HFFc6 (cell line): ENCODE measurements at places on chromosomes 11 and 22. TPM values are rescaled to one million over a fixed set of nuclear protein-coding genes. Genes with fewer than 3 reads are reported as not detected.
A peak's percentile ranks its signal among the peaks of the same experiment; 100 is the strongest.

The MN1 gene
- 0.07 to 0.15 TPM (median 0.14 TPM) in 3 replicates for total RNA-seq

The CYP2D6 gene
- 0.12 to 0.39 TPM in 2 of 3 replicates, not detected in the other for total RNA-seq

The GTSE1 gene
- total RNA-seq: 11.5 and 28.6 TPM in 2 replicates

The APOBEC3F gene
- total RNA-seq: 6.5 to 9.4 TPM (median 8.5 TPM) in 3 replicates

The KCNQ1OT1 gene
- total RNA-seq: 0.43 to 0.82 TPM (median 0.46 TPM) in 3 replicates

The CELSR1 gene
- 6.8 to 7.8 TPM (median 7.6 TPM) in 3 replicates for total RNA-seq

DNA sequence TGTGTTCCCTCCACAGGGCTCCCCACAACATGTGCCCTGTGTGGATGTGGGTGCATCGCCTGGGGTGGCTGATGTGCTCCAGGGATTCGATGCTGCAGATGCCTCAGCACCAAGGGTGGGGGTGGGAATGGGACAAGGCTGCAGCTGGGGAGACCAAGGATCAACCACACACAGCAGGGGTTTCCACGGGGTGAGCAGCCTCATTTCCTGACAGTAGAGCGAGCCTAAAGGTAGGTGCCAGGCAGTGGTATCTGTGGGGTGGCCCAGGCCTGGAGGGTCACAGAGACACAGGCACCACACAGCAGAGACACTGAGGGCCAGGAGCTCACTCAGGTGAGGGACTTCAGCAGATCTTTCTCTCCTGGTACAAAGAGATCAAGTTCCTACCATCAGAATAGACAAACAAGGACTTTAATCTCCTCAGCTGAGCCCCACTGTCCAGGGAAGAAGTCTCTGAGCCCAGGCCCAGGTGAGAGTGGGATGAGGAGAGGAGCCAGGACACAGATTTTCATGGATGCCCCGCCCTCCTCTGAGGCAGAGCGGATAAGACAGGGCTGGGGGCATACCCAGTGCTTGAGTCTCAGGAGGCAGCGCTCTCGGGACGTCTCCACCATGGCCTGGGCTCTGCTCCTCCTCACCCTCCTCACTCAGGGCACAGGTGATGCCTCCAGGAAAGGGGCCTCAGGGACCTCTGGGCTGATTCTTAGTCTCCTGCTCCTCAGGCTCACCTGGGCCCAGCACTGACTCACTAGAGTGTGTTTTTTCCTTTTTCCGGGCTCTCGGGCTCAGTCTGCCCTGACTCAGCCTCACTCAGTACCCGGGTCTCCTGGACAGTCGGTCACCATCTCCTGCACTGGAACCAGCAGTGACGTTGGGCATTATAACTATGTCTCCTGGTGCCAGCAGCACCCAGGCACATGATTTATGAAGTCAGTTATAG lies 19.7 kb downstream of the GGTLC2 start:
- DNase-seq: no peak

- no peak for DNase-seq
Measured at GRCh38 chr22:19772673-19773469, 12.3 kb downstream of the TBX1 start.

DNA sequence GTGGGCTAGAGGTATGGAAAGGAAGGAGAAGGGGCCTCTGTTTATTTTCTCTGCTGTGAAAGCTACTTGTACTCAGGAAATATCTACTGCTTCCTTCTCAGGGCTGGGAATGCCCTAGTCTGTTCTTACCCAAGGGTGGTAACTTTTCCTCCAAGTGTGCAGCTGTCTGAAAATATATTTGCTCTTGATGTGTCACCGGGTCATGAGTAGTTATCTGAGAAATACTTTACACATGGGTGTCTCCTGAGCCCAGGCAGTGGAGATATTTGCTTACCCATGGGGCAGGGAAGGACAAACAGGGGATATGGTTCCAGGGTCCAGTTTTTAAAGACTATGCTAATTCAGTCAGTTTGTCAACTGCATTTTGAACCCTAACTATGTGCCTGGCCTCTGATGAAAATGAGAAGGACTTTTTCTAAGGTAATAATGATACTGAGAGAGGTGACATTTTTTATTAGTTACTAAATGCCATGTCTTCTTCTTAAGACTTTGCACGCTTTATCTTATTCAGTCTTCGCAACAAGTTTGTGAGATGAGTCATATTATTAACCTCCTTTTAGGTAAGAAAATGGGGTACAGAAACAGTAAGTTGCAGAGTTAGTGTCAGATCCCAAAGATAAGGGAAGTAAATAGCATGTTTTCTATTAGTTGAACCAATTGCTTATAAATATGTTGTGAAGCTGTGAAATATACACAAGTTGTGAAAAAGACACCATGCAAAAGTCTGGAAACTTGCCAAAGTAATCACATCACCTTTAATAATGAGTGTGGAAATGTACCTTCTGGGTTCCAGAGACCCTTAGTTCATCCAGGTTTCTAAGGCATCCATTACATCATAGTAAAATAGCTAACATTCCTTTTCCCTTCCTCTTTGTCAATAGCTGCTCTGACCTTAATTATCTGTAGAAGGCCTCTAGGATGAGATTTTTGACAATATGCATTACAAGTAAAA lies 22.9 kb downstream of the SYTL2 start:
- no peak for DNase-seq

- no peak for DNase-seq
Measured at GRCh38 chr22:21697021-21697771, 31.4 kb downstream of the PPIL2 start.

DNA sequence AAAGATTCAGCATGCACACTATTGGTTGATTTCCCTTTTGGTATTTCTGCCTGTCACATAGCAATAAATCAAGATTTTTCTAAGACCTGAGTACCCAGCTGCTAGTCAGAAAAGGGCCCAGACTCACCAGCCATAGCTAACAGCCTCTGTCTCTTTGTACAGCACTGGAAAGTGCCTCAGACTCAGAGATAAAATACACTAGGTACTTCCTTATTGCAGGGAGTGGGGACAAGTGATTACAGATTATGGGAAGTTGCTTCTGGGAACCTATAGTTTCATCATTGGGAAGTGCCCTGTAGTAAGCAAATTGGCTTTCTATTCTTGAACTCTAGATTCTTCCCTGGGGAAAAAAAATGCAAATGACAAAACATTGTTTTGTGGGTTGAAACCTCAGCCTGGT lies at the start of gene CASP5:
Gene CASP5 (minus strand): TSS at position 166 of the 400 bp plus-strand sequence. CDS start 32 bp downstream, at position 134.
- no peak for DNase-seq

DNA sequence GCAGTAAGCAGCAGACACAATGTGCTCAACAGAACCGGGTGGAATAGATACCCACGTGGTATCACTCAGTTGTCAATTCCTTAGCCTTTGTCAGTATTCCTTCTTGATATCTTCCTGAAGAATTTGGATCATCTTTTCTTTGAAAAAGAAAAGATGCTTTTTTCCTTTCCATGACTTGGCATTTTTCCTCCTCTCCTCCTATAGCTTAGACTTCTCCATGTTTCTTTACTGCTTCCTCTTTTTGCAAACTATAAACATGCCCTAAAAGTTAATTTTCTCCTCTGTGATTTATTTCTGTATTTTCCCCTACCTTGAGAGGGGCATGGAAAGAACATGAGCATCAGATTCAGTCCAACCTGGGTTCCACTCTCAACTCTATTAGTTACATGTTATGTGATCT lies 11.7 kb downstream of the CBLIF start:
- DNase-seq: no peak

- no peak for DNase-seq
Measured at GRCh38 chr22:48367731-48368130, 1459.9 kb downstream of the BRD1 start.

GRCh38 chr22:49481659-49482399 lies 345.8 kb downstream of the BRD1 start:
- DNase-seq: no peak

- no peak for DNase-seq
Measured at GRCh38 chr11:10758957-10759356, 7.9 kb downstream of the CTR9 start.

GRCh38 chr11:123034597-123034996 lies 27.3 kb downstream of the HSPA8 start:
- DNase-seq: no peak

GRCh38 chr11:73551677-73552076 lies 46.2 kb downstream of the FAM168A start:
- DNase-seq: no peak

DNA sequence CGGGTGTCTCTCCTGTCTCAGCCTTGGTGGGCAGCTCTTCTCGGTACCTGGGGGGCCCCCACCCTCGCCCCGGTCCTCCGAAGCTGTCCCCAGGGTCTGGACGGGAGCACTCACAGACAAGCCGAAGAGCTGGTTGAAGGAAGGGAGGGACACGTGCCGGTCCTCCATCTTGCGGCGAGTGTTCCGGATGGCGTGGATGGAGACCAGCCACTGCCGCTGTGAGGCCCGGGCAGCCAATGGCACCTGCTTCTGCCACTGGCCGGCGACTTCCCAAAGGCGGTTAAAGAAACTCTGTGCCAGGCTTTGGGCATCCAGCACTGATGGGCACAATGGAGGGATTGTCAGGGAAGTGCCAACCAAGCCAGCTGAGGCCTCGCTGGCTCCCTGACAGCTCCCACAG lies 18.7 kb downstream of the PPM1F start:
- no peak for DNase-seq

GRCh38 chr22:46691571-46691970 lies 46.5 kb downstream of the CERK start:
- DNase-seq: no peak

DNA sequence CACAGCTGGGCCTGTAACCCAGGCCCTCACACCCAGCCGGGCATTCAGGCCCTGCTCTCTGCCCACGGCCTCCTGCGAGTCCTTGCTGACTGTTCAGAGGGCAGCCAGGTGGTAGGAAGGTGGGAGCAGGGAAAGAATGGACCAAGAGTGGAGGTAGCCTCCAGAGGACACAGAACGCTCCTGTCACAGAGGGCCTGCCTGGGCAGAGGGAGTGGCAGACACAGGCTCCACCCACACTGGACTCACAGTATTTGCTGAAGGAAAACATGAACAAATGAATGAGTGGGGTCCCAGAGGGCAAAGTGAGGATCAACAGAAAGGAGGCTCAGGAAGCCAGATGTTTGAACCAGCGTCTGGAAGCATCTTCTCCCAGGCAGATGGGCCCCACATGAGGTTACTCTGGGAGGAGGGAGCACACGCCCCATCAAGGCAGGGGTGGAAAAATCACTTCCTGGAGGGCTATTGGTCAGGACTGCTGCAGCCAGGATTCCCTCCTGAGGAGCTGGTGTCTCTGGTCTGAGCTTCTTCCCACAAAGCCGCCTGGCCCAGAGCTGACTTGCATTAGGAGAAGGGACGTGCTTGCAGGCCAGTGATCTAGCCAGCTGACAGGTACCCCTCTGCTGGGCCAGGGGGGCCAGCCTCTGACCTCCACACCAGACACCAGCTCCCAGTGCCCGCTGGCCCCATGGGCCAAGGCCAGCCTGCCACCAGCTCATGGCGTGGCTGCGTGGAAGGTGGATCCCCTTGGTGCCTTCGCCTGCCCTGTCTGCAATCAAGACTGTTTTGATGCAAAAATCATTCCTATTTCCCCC lies 84.0 kb downstream of the THAP12 start:
- DNase-seq: no peak

DNA sequence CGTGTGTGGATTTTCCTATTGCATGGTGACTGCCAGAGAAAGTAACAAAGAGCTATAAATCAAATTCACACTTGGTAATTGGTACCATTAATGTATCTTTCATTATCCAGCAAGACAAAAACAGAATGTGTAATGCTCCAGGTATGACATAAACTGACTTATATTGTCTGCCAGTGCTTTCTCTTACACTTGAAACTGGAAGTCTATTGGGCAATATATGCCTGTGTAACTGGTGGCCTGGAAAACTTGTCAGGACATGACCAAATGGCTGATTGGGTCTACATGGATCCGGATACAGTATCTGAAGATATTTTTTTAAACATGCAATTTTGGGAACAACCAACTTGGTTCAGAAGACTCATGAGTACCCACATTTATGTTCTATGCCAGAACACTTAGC lies 174.6 kb upstream of the ARHGAP42 start:
- no peak for DNase-seq

DNA sequence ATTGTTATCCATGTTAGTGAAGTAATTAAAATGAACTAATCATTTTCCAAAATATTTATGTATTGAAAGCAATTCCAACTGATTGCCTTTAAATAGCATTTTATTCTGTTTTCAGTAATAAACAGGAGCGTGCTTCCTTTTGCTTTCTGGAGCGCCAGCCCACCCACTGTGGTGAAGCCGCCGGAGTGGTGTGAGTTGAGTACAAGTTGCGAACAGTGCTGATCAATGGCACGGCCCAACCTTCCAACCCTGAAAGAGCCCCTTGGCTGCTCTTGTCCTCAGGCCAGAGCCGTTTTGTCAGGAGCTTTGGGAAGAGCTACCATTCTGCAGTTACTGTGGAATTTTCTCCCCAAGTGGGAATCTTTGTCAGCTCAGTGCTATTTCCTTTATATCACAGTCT lies 42.8 kb downstream of the NTM start:
- DNase-seq: no peak

DNA sequence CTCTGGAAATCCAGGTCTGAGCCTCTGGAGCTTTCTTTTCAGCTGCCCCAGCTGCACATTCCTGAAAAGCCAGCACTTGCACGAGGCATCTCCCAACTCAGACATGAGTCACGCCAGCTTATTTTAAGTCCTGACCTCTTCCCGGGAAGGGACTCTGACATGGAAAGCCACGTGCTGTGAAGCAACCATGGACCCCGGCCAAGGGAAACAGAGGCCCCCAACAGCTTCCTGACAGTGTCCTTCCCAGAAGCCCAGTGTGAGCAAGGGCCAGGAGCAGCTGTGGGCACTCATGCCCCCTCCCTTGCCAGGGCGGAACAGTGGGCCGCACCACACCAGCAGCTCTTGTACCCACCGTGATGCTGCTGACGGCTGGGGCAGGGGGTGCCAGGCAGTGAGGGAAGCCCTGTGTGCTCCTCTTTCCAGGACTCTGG lies 118.8 kb upstream of the CADM1 start:
- DNase-seq: peak; percentile 46

DNA sequence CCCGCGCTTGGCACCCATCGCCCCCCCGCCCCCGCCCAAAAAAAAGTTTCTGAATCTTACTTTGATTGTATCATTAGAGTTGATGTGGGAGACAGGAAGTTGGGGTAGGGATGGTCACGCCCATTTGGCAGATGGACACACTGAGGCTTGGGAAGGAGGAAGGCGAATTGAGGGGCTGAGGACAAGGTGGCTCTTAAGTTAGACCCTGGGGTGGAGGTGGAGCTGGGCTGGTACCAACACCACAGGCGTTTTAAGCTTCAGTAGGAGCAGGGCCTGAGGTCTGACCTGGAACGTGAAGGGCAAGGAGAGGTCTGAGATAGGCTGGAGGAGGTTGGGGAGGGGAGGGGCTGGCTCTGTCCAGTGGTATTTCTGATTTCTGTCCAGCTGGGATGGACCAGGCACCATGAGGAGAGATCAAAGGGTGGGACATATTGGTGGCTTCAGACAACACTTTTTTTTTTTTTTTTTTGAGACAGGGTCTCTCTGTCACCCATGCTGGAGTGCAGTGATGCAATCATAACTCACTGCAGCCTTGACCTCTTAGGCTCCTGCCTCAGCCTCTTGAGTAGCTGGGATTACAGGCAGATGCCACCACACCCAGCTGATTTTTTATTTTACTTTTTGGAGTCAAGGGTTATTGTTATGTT lies 799 bp upstream of the CDC42BPG start:
- DNase-seq: no peak
